Cerebellar nuclear complex (tissue), 1 donor: ENCODE measurements at places on chromosomes 6 and 20.

- DNase-seq = no peak
Observed at GRCh38 chr6:36263390-36264000, 6.4 kb upstream of the PNPLA1 start.

GRCh38 chr20:24783631-24784492, 165.2 kb upstream of the CST7 start:
- DNase-seq = no peak

DNA sequence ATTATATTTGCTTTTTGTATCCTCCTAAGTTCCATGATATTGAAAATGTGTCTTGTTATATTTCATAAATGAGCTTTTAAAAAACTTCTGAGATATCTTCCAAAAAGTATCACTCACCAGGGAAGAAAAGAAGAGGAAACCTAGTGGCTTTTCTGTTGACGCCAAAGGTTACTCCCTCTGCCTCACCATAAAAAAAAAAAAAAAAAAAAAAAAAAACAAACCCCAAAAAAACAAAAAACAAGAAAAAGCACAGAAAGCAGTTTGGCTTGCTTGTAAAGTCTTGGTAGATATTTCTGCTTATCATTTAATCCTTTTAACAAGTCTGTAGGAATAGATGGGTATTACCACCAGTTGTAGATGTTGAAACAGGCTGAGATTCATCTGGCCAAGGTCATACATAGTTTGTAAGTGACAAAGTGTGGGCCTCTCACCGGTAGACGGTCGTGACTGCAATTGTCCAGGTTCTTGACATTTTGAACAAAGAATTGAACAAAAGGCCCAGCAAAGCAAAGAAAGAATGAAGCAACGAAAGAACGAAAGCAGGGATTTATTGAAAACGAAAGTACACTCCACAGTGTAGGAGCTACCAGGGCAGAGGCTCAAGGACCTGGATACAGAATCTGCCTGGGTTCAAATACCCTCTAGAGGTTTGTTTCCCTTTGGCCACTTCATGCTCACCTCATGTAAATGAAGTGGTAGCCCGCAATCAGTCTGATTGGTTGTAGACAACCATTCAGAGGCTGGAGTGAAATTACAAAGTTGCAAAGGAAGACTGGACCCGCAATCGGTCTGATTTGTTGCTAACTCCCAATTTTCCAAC, 11.6 kb upstream of the ELOVL5 start:
- DNase-seq = no peak

GRCh38 chr6:9620263-9620662, 794.6 kb downstream of the TFAP2A start:
- no peak for DNase-seq

- no peak for DNase-seq
Observed at GRCh38 chr20:62827311-62828038, 10.6 kb downstream of the COL9A3 start.

DNA sequence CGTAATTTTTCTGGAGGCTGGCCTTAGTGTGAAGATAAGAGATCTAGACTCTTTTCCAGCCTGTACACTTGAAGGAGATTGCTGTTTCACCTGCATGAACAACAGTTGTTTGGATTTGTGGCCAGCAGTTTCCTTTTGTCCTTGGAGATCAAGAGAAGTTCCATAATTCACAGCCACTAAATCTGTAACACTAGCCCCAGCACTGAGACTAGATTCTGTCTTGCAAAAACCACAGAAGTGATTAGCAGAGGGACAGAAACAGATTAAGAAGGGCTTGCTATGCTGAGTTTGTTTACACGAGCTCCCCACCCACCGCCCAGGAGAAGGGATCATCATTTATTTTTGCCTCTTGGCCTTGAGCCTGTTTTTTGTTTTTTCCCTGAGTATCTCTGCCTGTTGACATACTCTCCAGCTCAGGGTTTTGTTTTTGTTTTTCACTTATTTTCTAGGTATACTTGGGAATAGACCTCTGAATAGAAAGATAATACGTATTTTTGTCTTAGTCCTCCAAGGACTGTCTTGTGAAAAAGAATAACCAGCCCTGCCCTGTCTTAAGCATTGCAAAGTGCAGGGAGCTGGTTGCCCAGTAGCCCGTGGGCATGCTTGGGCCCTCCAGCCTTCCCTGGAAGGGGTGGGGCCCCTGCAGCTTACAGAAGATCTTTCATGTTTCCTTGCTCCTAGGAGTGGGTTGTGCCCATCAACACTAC, 93.1 kb upstream of the SOX4 start:
- DNase-seq = no peak

DNA sequence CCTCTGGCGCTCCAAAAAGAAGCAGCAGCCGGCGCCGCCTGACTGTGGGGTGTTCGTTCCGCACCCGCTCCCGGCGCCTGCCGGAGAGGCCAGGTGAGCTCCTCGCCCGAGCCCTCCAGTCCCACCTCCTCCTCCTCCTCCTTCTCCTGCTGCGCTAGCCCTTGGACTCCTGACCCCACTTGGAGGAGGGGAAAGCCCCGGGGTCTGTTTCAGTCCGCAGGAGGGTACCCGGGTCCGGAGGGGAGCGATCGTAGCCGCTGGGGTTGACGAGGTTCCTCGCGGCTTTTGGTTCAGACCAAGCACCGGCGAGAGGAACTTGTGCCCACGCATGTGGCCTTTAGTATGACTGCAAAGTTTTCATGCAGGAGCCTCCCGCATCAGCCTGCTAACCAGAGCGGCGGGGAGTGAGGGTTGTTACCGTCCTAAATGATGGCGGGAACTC, 493 bp downstream of the CRYBG1 start:
- DNase-seq = no peak

DNA sequence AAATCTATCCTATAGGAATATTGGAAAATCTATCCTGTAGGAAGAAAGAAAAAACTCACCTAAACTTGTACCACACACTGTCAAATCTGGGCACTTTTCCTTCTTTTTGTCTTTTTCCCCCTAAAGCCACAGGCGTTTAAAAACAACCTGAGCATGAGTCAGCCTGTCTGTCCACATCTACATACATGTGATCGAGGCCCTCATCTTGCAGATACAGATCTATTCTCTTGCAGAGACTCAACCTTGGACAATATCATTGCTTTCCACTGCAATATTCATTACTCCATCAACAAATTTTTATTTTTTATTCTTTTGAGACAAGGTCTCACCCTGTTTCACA, 95.9 kb upstream of the IYD start:
- DNase-seq = no peak
